ENCODE measurements at places on chromosomes 12 and 14. TPM values are rescaled to one million over a fixed set of nuclear protein-coding genes. Genes with fewer than 3 reads are reported as not detected.

SCN8A gene
- 12.7 TPM for total RNA-seq

KCNJ8 gene
- 19.8 TPM for total RNA-seq

EPYC gene
- total RNA-seq = 0.09 TPM

REM2 gene
- 0.14 TPM for total RNA-seq

CSRP2 gene
- 25.5 TPM for total RNA-seq

AHNAK2 gene
- 59.3 TPM for total RNA-seq

ADCY6 gene
- total RNA-seq = 43.7 TPM

TIMELESS gene
- total RNA-seq = 3.6 TPM

ACVRL1 gene
- total RNA-seq = 19.8 TPM

STAC3 gene
- total RNA-seq = 0.14 TPM

FIGNL2 gene
- under 0.01 TPM for total RNA-seq

TRPV4 gene
- 2.6 TPM for total RNA-seq

RERGL gene
- total RNA-seq = not detected

ADAM21 gene
- total RNA-seq = 0.55 TPM

TGM1 gene
- 1.6 TPM for total RNA-seq

KRT73 gene
- total RNA-seq = not detected

CCDC91 gene
- 26.4 TPM for total RNA-seq

SPX gene
- total RNA-seq = 0.18 TPM

MGP gene
- 8.0 TPM for total RNA-seq

SYCP3 gene
- 0.14 TPM for total RNA-seq

HVCN1 gene
- total RNA-seq = 8.5 TPM

NID2 gene
- 333 TPM for total RNA-seq

ARMH4 gene
- total RNA-seq = 4.0 TPM

OXA1L gene
- 52.9 TPM for total RNA-seq

SSPN gene
- 24.6 TPM for total RNA-seq

DYNLL1 gene
- total RNA-seq = 228 TPM

C14orf132 gene
- 13.5 TPM for total RNA-seq

PTGER2 gene
- 6.6 TPM for total RNA-seq

IFNG-AS1 gene
- not detected for total RNA-seq

TGFB3 gene
- total RNA-seq = 12.2 TPM

NFYB gene
- 36.1 TPM for total RNA-seq

SERPINA1 gene
- total RNA-seq = not detected

CFAP73 gene
- total RNA-seq = not detected

SLC6A12 gene
- not detected for total RNA-seq

HOTAIR gene
- 0.09 TPM for total RNA-seq

JAG2 gene
- 0.57 TPM for total RNA-seq

CCDC85C gene
- total RNA-seq = 3.4 TPM

PTCSC3 gene
- not detected for total RNA-seq

PDZRN4 gene
- 0.09 TPM for total RNA-seq

AQP2 gene
- not detected for total RNA-seq

SLC17A8 gene
- total RNA-seq = not detected

CYP46A1 gene
- total RNA-seq = under 0.01 TPM

IQSEC3 gene
- total RNA-seq = 1.4 TPM

SMIM41 gene
- total RNA-seq = 9.8 TPM

AKAP3 gene
- total RNA-seq = 1.5 TPM

TBX5 gene
- 1.3 TPM for total RNA-seq

KRT79 gene
- total RNA-seq = not detected

DEGS2 gene
- total RNA-seq = 0.46 TPM

LBHD2 gene
- total RNA-seq = not detected

NOVA1 gene
- 1.4 TPM for total RNA-seq

All from smooth muscle cell of bladder (primary cell).